ENCODE measurements at places on chromosomes 16 and 17.

DNA sequence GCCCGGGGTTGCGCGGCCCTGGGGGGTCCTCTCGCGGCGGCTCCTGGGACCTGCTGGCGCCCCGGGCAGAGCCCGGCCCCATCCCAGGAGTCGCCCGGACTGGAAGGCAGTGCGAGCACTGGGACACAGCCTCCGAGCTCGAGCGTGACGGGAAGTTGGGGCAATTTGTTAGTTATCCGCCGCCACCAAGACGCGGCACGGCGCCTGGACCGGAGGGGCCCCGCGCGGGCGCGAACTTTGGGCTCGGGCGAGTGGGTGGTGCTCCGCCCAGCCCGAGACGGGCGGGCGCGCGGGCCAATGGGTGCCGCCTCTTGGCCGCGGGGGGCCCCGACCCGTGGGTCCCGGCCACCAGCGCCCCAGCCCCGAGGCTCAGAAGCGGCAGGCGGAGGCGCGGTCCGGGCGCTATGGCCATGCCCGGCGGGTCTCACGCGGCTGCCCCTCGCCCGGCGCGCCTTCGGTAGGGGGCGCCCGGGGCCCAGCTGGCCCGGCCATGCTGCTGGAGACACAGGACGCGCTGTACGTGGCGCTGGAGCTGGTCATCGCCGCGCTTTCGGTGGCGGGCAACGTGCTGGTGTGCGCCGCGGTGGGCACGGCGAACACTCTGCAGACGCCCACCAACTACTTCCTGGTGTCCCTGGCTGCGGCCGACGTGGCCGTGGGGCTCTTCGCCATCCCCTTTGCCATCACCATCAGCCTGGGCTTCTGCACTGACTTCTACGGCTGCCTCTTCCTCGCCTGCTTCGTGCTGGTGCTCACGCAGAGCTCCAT is at the start of gene ADORA2B:
TSS of gene ADORA2B (plus strand) at position 372 of the 768 bp plus-strand sequence. CDS start at position 491, 119 bp downstream.
- no peak for DNase-seq

- no peak for DNase-seq
Measured at GRCh38 chr17:48470388-48471034, 40.5 kb upstream of the SKAP1 start.

GRCh38 chr16:67993207-67994039 is 5.9 kb downstream of the DPEP2 start:
- DNase-seq, result peak; percentile 73

GRCh38 chr17:37131669-37132611 is 183.2 kb downstream of the AATF start:
- DNase-seq, result no peak

GRCh38 chr16:9331503-9331902 is 240.1 kb downstream of the HAPSTR1 start:
- DNase-seq, result no peak
